Activated CD4-positive, alpha-beta T cell treated with anti-CD3 and anti-CD28 coated beads for 36 hours (primary cell): ENCODE measurements at places on chromosomes 11 and 22.
A peak's percentile ranks its signal among the peaks of the same experiment; 100 is the strongest.

GRCh38 chr22:44972363-44973083 is 37.3 kb downstream of the PHF21B start:
- peak; percentile 42 for DNase-seq

DNA sequence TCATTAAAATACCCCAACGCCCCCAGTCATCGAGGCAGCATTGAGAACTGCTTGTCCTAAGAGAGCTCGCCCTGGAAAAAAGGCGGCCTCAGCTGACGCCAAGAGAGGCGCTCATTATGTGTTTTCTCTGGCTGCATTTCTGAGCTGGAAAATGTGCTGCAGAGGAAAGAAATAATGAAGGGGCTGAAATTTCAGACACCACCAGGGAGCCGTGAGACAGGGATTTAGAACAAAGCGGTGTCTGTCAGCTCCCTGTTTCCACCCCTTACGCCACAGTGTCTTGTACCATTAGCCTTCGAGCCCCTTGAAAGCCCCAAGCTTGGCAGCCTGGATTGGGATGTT is 14.4 kb downstream of the USH1C start:
- DNase-seq: no peak

- DNase-seq: no peak
Observed at GRCh38 chr22:19645391-19645790, 68.9 kb upstream of the SEPTIN5 start.

DNA sequence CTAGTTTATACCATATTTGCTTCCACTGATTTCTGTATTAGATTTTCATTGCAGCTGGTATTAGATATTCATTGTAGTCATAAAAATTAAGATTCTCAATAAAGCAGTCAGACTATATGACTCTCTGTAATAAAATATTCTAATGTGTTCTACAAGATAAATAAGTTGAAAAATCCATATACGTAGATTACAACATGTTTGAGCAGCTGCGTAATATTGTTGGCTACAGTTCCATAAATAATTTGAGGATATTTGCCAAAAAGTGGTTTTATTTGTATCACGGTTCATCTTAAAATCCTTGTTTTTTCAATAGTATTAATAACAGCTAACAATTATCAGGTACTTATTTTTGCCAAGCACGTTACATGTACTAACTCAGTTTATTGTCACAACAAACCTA is 668.6 kb upstream of the CCDC90B start:
- DNase-seq: no peak

DNA sequence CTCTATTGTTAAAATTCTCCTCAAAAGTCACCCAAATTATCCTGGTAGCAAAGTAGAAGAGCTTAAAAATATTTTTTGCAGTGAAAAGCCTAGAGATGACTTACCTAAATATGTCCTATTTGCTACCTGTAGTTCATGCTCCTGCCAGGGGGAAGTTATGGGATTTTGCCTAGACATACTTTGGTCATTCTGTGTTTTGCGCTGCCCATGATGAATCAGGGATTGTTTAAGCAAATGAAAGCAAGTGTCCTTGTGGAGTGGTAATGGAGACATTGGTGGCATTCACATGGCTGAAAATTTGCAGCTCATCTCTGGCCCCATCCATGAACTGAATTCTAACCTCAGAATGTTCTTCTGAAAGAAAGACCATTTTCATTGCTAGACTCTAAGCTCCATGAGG is 14.6 kb upstream of the SESN3 start:
- DNase-seq: no peak

DNA sequence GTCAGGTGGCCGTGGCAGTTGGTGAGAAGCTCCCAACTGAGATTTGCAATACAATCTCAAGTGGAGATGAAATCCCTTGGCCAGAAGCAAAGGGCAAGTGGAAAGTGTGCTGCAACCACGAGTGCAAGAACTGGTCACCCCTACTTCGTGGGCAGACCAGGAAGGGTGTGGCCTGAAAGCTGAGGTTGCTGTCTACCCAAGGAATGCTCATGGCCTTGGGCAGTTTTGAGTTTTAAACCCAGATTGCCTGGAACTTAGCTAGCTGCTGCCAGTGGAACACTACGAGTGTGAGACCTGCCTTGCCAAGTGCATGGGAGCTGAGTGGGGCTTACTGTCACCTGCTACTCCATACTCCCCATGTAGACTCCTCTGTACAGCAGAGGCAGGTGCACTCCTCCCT is 113.3 kb upstream of the FAT3 start:
- DNase-seq: no peak
